ENCODE measurements at places on chromosomes 2 and 18. TPM values are rescaled to one million over a fixed set of nuclear protein-coding genes. Genes with fewer than 3 reads are reported as not detected.

FER1L5 gene
- total RNA-seq: not detected

HOXD8 gene
- not detected for total RNA-seq

CFC1 gene
- total RNA-seq: not detected

DNA sequence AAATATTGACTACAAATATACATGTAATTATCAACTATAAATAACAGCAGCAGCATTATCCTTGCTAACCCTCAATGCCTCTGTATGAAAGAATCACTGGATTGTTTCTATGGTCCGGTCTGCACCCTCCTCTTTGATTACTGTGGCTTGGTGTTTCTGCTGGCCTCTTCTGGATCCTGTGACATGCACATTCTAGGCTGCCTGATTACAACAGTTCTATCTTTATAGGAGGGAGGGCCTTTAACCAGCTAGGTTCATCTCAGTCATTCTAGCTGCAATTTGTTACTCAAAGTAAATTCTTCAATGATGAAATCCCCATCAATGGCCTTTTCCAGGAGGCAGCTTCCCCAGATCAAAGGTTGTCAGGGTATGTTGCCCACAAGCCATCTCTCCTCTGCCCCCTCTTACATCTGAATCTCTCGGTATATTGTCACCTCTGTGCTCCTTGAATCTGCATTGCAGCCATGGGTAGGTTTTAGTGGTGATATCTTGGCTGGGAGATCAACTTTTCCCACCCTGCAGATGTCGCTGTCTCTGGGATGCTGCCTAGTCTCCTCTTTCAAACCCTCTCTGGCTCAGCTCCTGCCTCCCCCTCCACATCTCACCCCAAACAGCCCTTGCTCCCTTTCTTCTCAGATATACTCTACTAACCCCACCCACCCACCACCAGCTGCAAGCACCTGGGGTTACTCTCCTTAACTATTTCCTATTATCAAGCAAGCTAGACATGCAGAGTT is 106.2 kb upstream of the BZW1 start:
- peaks cover 2% of the 10 kb centered on the region for H3K27me3 ChIP-seq
- no peaks in the 10 kb centered on the region for H3K36me3 ChIP-seq
- no peak overlapping the region for H3K27ac ChIP-seq
- H3K4me1 ChIP-seq: peaks cover 18% of the 10 kb centered on the region

ZNF521 gene
- not detected for total RNA-seq

INPP5D gene
- total RNA-seq: 138 TPM

All from activated CD4-positive, alpha-beta T cell treated with anti-CD3 and anti-CD28 coated beads, Interleukin-2, amount 10 ng/mL, durations not matched to agents 7 days and 5 days (primary cell).